Stimulated activated CD4-positive, alpha-beta T cell treated with anti-CD3 and anti-CD28 coated beads, Interleukin-1b, Interleukin-23, amount 100 ng/mL, for 24 hours (primary cell): ENCODE measurements at places on chromosomes 7 and 10.

DNA sequence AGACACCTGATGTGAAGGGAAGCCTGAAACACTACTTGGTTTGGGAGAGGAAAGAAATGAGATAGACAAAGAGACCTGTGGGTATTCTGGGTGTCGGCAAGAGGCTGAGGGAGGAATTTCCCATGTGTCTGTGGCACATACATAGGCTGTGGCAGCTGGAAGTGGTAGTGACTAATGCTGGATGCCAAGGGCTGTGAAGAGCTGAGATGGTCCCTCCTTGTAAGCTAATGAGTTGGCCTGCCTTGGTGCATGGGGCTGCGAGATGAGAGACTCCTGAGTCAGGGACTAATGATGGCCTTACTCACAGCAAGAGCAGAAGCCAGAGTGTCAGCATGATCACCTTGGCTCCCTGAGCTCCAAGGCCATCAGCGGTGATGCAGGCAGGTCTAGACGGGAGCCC lies 119.0 kb upstream of the EEPD1 start:
- DNase-seq, result no peak

GRCh38 chr10:100858747-100859483 lies 53.8 kb upstream of the SLF2 start:
- DNase-seq, result no peak

DNA sequence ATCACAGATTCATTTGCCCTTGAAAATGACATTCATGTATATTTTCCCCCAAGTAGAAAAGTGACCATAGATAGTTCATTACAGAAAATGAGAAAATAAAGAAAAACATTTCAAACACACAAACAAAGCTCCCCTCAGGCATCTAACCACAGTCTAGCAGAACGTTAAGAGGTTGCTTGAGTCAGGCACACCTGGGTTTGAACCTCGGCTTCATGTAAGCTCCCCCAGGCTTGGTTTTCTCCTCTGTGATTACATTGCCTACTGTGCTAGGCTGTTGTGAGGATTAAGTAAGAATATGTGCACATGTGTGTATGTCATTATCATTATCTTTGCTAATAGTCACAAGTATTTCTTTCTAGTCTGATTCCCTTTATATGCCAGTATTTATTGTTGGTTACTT lies 9.1 kb downstream of the DNTT start:
- DNase-seq, result no peak

- no peak for DNase-seq
These were observed 254.7 kb upstream of the NFE2L3 start for GRCh38 chr7:25897261-25897782.

DNA sequence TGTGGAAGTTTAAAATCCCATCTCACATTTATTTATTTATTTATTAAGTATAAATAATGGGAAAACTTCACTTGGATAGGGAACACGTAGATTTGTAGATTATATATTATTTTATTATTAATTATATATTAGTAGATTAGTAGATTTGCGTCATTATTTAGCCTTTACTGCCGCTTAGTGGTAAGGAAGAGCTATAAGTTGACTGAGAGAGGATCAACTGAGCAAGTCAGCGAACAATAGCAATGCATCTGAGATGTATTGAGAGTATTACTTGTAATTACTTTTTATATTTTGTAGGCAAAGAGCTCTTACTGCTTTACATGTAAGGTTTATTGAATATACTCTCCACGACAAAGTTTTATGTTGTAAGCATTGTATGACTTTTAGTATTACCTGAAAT lies 244.5 kb upstream of the ANKRD30A start:
- DNase-seq, result no peak

GRCh38 chr10:85527616-85528317 lies 838.8 kb downstream of the GRID1 start:
- no peak for DNase-seq

DNA sequence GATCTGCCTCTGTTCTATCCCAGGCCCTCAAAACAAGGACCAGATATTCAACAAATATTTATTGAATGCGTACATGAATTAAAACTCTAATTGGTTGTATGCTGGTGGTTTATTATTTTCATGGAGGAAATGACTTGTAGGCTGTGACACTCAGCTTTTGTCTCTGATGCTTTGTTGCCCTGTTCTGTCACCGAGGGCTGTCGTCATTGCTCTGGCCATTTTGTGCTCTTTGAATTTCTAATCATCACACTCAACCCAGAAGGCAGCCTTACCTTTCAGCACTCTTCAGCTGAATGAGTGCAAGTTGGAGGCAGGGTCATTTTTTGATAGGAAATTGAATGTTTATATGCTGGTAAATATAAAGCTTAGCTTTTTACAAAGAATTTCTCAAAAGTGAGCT lies 14.5 kb downstream of the SRGN start:
- DNase-seq, result no peak

DNA sequence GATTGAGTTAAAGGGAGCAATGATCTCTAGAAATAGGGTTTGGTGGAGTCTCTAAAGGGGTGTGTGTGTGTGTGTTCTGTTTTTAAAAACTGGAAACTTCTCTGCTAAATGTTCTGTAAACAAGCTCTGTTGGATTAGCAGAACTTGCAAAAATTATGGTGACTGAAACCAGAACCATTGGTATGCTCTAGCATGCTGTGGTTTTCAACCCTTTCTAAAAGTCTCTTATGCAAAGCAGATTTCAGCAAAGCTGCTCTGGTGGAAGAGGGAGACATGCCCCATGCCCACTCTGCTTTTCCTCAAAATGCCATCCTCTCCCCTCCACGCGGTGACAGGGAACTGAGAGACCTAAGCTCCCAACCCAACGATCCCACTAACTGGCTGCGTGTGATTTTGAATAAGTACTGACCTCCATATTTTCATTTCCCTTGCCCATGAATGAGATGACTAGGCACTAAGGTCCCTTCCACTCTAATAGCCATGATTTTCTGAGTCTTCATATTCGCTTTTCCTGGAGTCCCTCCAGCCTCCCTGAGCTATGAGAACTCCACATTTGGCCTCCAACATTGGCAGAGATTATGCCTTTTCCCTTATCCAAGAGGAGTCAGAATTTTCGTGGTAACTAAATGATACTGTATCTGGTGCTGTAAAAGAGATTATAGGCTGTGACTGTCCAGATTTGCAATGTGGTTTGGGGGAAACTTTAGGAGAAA lies 117.3 kb upstream of the PALS2 start:
- DNase-seq, result no peak

- DNase-seq, result peak; percentile 60
These were observed 54.3 kb upstream of the KDM7A start for GRCh38 chr7:140230861-140231770.

DNA sequence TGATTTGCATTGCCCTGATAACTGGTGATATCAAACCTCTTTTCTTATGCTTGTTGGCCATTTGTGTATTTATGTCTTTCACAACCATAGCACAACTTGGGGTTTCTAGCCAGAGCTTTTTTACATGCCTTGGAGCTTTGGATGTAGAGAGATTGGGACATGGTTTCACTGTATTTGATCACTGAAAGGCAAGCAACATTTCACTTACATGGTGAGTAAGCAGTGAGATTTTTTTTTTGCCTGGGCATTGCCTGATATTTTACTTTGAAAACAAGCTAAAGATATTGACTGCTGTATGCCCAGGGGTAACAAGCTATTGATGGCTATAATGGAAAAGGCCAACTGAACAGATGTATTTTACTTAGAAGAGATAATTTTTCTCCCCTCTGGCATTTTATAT lies 259.0 kb downstream of the PHTF2 start:
- DNase-seq, result no peak

GRCh38 chr10:61894133-61894532 lies 7.4 kb upstream of the ARID5B start:
- no peak for DNase-seq

- DNase-seq, result no peak
These were observed 66.9 kb upstream of the FHIP2A start for GRCh38 chr10:114754445-114755320.

DNA sequence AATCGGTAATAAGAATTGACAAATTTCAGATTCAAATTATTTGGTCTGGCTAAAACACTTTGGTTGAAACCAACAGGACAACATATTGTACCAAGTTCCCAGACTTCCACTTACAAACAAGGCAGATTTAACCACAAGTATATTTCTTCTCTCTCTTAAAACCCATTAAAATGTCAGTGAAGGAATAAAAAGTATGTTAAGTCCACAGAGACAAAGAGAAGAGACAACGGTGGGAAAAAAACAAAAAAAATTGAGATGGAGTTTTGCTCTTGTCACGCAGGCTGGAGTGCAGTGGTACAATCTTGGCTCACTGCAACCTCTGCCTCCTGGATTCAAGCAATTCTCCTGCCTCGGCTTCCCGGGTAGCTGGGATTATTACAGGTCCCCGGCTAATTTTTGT lies 16.3 kb downstream of the TM9SF3 start:
- no peak for DNase-seq

DNA sequence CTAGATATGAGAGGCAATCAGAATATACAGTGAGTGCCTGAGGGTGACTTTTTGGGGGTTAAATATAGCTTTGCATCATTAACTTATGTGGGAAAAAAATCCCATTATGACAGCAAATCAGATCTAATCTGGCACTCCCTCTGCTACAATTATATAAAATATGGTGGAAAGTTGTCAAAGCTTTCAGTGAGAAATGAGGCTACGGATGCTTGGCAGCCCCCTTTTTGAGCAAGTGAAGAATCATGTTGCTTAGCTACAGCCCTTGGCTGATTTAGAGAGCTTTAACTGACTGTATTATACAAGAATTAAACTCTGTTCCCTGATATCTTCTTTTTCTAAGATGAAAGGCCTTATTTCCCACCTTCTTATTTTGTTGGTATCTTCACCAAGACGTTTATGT lies 57.4 kb downstream of the GPR158 start:
- no peak for DNase-seq

DNA sequence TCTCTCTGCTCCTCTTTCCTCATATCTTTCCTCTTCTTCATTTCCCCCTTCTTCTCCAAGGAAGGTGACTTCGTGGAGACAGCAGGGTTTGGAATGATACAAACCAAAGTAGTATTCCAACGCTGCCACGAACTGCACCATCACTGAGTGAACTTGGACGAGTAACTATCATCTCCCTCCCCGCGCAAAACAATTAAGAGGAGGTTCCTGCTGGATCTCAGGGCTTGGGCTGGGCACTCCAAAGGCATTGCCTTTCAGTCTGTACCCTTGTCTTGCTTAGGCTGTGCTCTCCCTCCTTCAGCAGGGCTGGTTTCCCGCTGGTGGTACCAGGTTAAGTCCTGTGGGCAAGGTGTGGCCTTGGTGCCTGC lies 790 bp upstream of the PITX3 start:
- no peak for DNase-seq

DNA sequence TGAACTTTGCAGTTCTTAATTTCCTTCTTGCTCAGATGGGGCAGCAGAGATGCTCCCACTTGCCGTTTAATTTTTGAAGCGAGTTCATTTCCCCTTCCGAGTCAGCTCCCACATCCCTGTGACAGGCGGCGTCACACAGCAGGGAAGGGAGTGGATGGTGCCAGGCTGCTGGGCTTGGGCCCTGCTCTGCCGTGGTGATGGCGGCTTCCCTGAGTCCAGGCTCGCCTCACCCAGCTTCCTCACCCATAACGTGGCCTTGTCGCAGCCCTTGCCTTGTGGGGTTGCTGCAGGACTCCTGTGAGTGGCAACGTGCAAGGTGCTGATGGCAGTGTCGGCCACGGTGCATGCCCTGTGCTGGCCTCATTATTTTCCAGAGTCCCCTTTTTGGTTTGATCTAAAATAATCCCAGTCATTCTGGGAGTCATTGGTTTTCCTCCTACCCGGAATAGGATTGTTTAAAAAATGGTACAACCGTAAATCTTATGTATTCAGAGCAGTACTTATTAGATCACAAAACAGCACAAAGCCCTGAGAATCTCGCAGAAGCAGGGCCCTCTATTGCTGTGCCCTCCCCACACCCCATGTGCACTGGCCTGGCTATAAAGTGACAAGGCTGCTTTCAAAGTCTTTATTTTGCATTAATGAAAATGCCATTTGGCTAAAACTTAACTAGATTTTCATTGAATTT lies 260.1 kb downstream of the WDR37 start:
- no peak for DNase-seq

- no peak for DNase-seq
These were observed 265.4 kb downstream of the INHBA start for GRCh38 chr7:41437257-41438196.

DNA sequence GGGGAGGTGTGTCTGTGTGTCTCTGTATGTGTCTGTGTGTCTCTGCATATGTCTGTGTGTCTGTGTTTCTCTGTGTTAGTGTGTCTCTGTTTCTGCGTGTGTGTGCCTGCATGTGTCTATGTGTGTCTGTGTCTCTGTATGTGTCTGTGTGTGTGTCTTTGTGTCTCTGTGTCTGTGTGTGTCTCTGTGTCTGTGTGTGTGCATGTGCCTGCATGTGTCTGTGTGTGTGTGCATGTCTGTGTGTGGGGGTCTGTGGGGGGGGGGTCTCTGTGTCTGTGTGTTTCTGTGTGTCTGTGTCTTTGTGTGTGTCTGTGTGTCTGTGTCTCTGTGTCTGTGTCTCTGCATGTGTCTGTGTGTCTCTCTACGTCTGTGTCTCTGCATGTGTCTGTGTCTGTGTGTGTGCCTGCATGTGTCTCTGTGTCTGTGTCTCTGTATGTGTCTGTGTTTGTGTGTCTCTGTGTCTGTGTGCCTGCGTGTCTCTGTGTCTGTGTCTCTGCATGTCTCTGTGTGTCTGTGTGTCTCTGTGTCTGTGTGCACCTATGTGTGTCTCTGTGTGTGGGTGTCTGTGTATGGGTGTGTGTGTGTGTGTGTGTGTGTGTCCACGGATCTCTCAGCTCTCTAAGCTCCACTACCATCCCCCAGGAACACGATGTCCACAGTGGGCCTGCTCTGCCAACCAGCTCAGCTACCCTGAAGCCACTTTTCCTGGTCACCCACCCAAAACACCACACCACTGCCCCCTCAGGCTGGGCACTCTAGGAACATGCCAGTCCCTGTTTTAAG lies 41.7 kb downstream of the RASGEF1A start:
- DNase-seq, result no peak

- no peak for DNase-seq
These were observed 321.7 kb downstream of the WDR37 start for GRCh38 chr10:1377740-1378397.

- DNase-seq, result no peak
These were observed 330.1 kb upstream of the LRGUK start for GRCh38 chr7:133796782-133797745.

DNA sequence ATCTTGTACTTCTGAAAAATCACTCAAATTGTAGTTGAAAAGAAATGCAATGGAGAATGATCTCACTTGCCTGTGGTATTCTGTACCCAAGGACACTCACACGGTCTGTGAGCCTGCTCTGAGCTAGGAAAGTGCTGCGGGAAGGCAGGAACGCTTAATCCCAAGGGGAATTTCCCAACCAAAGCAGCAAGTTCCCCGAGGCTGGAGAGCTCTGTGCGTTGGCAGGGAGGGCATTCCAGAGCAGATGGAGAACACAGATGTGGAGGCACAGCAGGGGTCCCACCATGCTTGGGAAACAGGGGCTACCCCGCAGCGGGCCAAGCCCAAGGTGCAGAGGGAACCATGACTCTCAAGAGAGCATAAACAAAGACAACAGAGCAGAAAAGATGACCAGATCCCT lies 13.6 kb downstream of the SVIL start:
- no peak for DNase-seq

- DNase-seq, result no peak
These were observed 1.3 kb upstream of the HKDC1 start for GRCh38 chr10:69218831-69219230.
